AML-193 (cell line): ENCODE measurements at places on chromosomes 5 and 9.

DNA sequence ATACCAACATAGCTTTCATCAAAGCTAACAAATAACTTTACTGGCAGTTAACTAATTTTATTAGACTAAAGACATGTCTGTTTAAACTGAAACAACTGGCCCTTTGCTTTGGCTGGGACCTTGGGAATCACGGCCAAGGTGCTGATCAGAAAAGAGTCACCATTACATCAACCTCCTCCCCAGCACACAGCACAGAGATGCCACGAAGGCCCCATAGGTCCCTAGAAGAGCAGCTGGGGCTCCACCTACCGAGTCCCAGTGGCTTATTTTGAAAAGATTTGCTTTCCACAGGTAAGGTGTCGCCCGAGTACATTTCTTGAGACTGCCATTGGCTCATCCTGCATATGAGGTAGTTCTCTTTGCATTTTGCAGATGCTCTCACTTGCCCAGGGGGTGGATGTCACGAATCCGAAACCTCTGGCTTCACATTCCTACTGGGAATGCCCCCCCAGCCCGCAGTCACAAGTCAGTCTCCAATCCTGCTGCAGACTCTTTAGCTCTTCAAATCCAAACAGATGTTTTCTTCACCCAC lies 18.8 kb upstream of the HSD17B3 start:
- DNase-seq: no peak

GRCh38 chr5:75948438-75948837 lies 134.7 kb upstream of the SV2C start:
- no peak for DNase-seq

DNA sequence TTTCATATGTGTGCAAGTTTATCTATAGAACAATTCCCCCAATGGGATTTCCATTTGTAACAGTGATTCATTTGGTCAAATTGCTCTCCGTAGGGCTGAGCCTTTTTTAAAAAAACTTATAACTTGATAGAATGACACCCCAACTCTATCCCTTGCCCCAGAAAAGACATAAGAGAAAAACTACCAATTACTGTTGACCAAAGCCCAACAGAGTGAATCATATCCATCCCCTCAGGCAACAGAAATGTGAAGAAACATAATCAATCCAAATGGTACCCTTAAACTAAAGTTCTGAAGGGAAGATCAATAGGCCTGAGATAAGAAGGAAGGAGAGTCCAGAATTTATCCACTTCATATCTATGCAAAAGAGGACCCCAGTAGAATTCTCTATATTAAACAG lies 17.8 kb downstream of the TICAM2 start:
- no peak for DNase-seq

DNA sequence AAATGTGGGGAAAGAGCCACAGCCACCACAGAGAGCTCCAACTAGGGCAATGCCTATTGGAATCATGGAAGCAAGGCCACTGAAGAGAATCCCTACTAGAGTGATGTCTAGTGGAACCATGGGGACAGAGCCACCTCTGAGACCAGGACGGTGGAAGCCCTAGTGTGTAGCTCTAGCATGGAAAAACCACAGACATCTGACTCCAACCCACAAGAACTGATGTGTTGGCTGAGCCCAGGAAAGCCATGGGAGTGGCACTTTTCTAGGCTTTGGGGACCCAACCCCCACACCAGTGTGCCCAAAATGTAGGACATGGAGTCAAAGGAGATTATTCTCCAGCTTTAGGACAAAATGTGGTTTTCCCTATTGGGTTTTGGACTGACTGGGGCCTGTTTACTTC lies 721.9 kb downstream of the BRINP1 start:
- DNase-seq: no peak

- DNase-seq: no peak
Observed at GRCh38 chr5:158769696-158770095, 330.0 kb downstream of the EBF1 start.

- DNase-seq: peak; percentile 1
Observed at GRCh38 chr5:20032896-20033295, 44.9 kb upstream of the CDH18 start.

DNA sequence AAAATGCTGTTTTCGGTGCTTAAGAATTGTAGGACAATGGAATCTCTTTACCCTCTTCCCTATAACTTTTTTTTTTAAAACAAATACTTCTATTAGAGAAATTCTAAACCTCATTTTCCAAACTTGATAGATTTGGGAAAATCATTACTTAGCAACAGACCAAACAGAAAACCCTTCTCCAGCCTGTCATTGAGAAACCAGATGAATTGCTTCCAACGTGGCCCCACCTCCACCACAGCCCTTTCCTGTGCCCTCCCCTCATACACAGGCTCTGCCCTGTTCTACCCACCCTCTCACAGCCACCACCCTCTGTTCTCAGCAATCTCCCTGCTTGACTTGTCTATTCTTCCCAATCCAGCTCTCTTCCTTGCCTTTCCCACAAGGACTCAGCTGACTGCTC lies 221.2 kb downstream of the DMRT2 start:
- no peak for DNase-seq

DNA sequence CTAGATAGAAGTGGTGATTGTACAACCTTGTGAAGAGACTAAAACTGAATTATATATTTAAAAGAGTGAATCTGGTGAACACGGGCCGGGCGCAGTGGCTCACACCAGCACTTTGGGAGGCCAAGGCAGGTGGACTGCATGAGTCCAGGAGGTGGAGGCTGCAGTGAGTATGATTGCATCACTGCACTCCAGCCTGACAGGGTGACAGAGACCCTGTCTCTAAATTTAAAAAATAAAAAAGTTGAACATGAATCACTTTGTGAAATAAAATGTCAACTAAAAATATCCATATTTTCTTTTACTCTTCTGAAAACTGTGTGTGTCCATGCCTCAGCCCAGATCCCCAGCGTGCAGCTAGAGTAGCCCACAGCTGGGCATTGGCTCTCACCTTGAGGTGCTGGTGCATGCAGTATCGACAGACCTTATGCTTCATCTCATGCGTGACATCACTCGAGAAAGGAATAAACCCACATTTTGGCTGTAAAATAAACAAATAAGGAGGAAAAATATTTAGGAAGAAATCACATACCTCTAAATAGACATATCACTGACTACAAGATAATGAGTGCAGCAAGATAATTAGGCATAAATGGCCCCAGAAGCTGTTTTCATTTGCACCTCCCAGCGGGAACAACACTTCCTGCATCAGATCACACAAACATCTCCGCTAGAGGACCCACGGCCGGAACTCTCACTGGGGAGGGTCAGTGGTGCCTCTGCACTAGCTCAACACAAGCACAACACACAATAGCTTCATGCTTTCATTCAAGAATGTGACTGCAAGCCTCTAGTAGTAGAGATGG lies 22.1 kb downstream of the IPPK start:
- DNase-seq: no peak

- DNase-seq: no peak
Observed at GRCh38 chr5:132211787-132212186, 15.9 kb downstream of the P4HA2 start.

- DNase-seq: peak; percentile 63
Observed at GRCh38 chr9:22238809-22239684, 207.6 kb upstream of the DMRTA1 start.

DNA sequence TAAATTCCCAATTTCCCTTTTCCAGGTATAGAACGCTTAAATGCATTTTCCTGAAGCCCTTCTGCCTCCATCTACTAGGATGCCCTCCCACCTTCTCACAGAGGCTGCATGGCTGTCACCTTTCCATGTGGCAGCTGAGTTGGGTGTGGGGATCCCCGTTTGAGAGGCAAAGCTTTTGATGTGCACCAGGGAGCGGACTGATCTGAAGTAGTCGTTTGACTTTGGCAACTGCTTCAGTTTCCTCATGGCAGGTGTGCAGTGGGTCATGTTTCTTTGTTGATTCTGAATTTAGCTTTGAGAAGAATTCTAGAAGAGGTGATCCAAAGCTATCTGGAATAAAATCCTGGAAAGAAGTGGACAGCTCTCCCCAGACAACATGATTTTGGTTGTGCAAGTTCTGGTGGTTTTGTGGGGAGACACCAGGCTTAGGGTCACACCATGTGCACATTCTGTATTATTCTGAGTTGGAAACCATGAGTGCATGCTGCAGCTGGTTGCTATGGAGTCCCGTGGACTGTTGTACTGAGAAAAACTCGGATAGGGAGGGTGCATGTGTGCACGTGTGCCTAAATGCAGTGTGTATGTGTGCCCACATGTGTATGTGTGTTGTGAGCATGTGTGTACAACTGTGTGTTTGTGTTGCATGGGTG lies 63.5 kb downstream of the GADD45G start:
- no peak for DNase-seq

- DNase-seq: no peak
Observed at GRCh38 chr9:17082343-17083064, 52.3 kb upstream of the CNTLN start.

- no peak for DNase-seq
Observed at GRCh38 chr5:173733425-173733824, 117.0 kb upstream of the BOD1 start.

- DNase-seq: no peak
Observed at GRCh38 chr5:131622633-131623032, 12.4 kb downstream of the RAPGEF6 start.

DNA sequence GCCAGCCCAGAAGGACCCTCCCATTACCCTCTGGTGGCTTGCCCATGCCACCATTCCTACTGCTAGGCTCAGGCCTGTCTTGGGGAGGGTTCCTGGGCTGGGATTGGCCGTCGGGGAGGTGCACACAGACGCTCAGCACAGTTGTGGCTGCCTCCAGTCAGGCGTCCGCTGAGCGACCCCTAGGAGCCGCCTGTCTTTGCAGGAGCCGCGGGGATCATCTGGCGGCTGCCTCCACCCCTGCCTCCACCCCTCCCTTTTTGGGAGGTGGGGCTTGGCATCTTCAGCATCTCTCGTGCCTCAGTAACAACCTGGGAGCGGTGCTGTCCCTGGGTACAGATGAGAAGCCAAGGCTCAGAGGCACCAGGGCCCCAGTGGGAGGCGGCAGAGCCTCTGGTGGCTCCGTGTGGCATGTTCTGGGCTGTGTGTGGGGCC lies 39.6 kb downstream of the RXRA start:
- no peak for DNase-seq

DNA sequence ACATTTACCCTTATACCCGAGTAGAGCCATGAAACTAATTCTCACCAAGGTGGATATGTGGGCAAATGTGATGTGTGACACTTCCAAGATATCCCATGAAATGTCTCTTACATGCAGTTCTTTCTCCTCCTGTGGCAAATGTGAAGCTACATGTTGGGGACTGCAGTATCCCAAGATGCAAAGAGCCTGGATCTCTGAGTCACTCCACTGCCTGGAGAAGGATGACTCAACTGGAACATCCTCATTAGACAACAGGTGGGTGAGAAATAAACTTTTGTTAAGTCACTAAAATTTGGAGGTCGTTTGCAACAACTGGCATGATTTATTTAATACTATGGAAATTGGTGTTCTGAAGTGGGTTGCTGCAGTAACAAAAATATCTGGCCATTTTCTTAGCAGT lies 36.5 kb upstream of the TENT4A start:
- DNase-seq: no peak

- DNase-seq: no peak
Observed at GRCh38 chr5:147701468-147701867, 81.1 kb downstream of the JAKMIP2 start.

DNA sequence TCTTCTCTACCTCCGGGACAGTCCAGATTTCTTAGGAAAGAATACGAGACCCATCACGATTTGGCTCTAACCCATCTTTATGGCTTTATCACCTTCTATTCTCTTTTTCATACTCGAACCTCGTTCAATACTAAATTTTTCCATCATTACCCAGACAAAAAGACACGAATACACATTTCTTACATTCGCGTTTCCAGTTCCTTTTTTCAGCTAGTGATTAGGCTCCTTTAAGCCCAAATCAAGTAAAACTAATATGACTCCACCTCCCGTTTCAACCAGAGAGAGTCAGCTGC lies 506 bp downstream of the ZBTB6 start:
- DNase-seq: no peak

GRCh38 chr9:116349684-116350083 lies 196.1 kb downstream of the PAPPA start:
- no peak for DNase-seq

DNA sequence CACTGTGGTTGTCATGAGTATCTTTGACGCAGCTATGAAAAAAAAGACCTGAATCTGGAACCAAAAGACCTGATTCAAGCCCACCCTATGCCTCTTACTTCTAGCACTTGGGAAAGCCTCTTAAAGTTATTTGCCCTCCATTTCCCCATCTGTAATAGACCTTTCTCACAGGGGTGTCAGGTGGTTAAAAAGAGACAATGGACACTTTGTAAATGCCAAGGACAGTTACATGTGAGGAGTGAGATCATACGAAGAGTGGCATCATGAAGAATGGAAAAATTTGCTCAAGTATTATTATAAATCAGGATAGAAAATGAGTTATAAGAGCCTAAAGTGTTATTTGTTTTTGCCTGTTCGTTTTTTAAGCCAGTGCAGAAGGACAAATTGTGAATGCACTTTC lies 46.5 kb downstream of the ACTL7B start:
- DNase-seq: no peak

DNA sequence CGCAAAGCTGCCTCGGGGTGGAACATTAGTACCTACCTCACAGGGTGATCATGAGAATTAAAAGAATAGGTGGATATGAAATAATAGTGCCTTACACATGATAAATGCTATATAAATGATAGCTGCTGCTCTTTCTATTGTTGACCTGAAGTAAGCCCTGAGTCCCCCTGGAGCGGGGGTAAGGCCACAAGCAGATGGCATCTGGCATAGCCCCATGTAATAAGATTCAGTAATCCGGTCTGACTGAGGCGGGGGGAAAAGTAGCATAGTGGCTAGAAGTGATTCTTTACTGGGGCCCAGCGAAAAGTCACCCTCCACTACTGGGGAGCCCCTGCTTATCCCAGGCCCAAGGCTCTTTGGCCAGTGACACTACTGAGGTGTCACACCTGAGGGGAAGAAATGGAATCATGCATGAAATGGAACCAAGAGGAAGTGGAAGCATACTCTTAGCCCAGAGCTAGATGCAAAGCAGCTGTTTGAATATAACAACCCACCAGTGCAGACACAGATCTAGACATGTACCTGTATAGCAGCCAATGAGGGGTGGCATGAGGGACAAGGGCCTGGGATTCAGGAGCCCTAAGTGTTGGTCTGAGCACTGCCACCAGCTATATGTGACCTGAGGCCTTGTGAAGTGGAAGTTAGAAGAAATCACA lies 16.1 kb upstream of the FGFR4 start:
- no peak for DNase-seq

- DNase-seq: no peak
Observed at GRCh38 chr5:180648658-180649296, 623 bp downstream of the FLT4 start.
